ENCODE measurements at places on chromosomes 11 and 22.

- DNase-seq: no peak
Measured at GRCh38 chr11:14821031-14821430, 71.0 kb downstream of the CYP2R1 start.

DNA sequence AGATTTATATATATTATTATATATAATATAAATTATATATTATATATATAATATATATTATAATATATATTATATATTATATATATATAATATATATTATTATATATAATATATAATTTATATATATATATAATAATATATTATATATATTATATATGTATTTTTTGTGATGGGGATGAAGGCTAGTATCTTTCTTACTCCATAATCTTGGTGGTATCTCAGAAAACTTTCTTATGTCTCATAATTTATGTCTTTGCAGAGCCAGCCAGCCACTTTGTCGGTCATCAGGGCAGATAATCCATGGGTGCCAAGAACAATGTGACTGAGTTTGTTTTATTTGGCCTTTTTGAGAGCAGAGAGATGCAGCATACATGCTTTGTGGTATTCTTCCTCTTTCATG, at the start of gene OR4S1:
TSS of gene OR4S1 (plus strand) at position 301 of the 400 bp plus-strand sequence. CDS start at position 301, 0 bp downstream.
- no peak for DNase-seq

- no peak for DNase-seq
Measured at GRCh38 chr11:129451524-129451923, 75.9 kb downstream of the BARX2 start.

DNA sequence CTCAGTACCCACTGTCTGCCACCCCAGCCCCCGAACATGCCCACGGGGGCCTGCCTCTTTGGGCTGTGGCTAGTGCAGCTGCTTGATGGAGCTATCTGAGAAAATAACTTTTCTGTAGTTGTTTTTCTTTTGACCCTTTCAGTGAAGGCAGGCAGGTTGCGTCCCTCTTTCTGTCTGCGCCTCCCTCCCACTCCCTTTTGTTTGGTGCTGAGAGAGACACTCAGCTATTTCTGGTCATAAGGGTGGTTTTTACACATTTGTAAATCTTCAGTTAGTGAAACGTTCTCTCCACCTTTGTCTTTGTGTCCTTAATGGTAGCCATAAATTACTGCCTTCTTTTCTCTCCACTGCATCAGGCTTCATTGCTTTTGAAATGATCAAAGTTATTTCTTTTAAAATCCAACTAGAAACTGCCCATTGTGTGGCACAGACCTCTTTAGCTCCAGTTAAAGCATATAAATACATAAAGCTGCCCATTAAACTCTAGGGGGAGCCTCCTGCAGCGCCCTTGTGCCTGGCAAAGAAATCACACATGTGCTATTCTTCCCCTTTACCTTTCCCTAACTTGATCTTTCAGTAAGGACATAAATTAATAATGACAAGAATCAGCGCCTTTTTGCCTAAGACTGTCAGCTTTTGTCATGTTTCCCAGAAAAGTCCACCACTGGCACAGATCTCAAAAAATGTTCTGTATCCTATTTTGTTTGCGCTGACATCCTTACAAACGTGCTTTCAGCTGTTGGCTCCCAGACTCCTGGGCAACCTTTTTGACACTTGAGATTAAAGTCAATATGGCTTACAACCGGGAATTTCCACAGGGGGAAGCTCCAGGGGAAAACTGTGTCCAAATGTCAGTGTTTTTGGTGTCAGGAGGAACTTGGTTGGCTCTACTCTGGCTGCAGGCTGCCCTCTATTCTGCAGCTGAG, 1.7 kb upstream of the SCUBE2 start:
- DNase-seq: no peak

DNA sequence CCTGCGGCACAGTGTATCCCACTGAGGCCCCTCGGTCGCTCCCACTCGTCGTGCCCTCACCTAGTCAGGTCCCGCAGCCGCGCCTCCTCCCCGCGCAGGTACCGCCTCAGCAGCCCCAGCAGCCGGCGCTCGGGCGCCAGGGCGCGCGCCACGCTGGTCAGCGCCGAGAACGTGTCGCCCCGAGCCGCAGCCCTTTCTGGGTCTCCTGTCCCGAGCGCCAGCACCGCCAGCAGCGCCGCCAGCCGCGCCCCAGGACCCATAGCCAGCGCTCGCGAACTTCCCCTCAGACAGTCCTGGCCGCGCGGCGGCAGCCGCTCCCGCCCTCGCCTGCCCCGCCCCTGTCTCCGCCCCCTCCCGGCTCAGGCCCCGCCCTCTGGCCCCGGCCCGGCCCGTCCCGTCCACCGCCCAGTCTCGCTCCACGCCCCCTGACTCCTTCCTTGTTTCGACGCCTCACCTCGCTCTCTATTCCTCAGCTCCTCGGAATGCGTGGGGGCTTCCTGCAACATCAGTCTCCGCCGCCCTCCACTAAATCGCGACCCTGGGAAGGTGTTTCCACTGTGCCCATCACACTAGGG, at the start of gene P4HA3:
TSS of gene P4HA3 (minus strand) at position 289 of the 575 bp plus-strand sequence. CDS start at position 260, 29 bp downstream.
- DNase-seq: peak; percentile 38

GRCh38 chr22:38316364-38317121, 690 bp downstream of the CSNK1E start:
- DNase-seq: peak; percentile 48
